ENCODE measurements at places on chromosomes 13 and 19.

- no peak for DNase-seq
Observed at GRCh38 chr13:49429121-49429520, 14.7 kb downstream of the CAB39L start.

- DNase-seq, result no peak
Observed at GRCh38 chr13:114071991-114072390, 60.4 kb downstream of the RASA3 start.

- peak; percentile 28 for DNase-seq
Observed at GRCh38 chr13:95185851-95186250, 115.4 kb downstream of the ABCC4 start.

- DNase-seq, result no peak
Observed at GRCh38 chr19:2324220-2324948, 4.0 kb downstream of the LSM7 start.

DNA sequence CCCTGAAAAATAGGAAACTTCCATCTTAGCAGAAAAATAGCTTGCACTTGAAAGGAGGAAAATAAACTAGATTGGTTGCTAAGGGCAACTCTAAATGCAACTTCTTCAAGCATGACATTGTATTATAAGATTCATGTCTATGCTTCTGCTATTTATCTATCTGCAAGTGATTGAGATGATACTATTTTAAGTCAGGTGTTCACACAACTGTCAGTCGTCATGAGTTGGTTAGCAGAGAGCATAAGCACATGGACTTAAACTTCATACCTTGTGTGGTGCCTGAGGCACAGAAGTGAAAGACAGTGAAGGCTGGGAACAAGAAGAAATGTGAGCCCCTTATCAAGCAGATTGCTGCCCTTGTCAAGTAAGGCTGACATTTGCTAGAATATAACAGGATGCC, 82.9 kb downstream of the SLITRK5 start:
- no peak for DNase-seq

DNA sequence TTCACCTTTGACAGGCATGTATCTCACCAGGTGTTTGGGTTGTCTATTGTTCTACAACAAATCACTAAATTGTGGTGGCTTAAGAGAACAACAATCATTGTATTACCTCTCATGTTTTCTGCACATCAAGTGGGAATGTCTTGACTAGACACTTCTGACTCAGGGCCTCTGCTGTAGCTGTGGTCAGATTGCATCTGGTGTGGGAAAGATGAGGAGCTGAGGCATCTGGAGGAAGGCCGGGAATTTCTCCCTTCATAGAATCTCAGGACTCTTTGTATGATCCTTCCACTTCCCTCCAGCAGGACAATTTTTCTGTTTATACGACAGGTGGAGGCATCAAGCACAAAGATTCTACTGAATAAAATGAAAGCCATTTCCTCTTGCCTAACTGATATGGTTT, 511.8 kb upstream of the NBEA start:
- no peak for DNase-seq

- no peak for DNase-seq
Observed at GRCh38 chr13:38908574-38908973, 82.1 kb downstream of the STOML3 start.

DNA sequence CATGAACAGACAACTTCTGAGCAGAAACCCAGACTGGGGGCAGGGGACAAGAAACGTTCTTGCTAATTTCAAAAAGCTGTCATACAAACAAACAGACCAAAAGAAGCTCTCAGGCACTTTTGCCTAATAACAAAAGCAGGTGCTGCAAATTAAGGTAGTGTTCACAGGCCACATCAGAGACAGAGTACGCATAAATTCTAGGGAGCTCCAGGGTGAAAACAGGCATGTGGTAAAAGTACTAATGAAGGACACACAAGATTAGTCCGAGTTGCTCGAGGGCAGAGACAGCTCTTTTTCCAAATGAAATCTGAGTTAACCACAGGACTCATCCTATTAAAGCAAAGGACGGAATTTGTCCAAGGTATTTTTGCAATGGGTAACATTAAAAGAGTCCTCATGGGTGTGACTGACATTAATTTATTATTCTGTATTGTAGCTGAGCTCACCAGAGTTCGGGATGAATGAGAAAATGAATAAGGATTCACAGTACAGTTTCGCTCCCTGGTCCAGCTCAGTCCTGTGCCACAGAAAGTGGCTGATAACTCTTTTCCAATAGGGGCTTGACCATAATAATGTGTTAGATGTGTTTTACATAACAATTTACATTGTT, 197.3 kb downstream of the LHFPL6 start:
- DNase-seq, result no peak

DNA sequence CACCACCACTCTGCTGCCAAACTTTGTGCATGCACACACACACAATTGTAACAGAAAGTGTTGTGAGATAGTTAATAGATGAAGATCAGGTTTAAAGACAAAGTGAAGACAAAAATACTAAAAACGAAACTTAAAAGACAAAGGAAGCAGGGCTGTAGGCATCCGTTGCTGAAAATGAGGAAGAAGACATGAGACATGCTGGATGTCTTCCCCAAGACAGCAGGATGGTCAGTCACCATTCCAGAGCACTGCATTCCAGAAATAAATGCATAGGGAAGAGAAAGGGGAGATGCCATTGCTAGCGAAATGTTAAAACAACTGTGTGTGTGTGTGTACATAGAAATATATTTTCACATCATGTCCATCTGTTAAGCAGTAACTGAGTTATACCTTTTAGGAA, 520.1 kb downstream of the SUCLA2 start:
- no peak for DNase-seq

DNA sequence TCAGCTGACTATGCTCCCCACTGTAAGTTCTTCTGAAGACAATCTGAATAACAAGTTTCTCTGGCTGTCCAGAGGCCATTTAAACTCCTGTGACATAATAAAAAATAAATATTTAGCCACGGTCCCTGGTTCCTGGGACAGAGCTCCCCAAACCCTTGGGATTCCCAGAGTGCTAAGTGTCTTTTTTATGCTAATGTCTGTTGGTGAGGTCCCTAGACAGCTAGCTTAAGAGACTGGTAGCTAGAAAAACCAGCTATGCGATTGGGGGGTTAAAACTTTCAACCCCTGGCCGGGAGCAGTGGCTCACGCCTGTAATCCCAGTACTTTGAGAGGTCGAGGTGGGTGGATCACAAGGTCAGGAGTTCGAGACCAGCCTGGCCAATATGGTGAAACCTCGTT, 5.9 kb downstream of the EPSTI1 start:
- DNase-seq, result no peak

GRCh38 chr19:3210347-3211017, 14.0 kb upstream of the CELF5 start:
- DNase-seq, result peak; percentile 56

- DNase-seq, result no peak
Observed at GRCh38 chr13:95924389-95924994, 128.7 kb downstream of the UGGT2 start.

DNA sequence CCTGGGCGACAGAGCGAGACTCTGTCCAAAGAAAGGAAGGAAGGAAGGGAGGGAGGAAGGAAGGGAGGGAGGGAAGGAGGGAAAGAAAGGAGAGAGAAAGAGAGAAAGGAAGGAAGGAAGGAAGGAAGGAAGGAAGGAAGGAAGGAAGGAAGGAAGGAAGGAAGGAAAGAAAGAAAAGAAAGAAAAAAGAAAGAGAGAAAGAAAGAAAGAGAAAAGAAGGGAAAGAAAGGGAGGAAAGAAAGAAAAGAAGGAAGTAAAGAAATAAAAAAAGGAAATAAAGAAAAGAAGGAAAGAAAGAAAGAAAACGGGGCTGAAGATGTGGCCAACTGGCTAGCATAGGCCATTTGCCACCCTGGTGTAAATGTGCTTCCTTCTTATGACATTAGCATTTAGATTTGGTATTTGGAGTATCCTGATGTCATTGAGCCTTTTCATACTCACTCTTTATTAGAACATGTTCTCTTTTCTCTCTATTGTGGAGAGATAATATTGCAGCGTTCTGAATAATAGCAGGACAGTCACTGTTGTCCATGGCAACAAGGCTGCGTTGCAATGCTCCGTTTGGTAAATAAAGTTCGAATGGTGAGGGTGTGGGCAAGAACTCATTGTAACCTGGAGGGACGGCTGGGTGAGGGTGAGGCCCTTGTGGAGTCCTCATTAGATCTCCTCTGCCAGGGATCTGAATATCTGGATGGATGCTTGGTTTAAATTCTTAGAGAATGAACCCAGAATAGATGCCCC, 173.9 kb upstream of the UBL3 start:
- no peak for DNase-seq

DNA sequence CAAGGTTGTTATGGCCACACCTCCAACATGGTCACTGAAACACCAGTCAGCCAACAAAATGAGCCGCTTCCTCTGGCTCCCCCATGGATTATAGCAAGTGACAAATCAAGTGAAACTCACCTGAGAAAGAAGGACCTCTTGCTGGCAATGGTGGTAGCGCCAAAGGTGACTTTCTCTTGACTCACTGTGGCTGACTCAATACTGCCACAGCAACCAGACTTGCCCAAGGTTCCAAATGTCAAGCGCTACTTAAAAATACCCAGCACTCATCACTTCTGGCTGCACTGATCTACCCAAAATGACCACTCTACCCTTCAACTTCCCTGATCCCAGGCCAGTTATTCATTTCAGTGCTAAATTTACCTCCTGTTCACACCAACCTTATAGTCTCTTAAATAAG, 495.5 kb downstream of the FOXO1 start:
- no peak for DNase-seq

DNA sequence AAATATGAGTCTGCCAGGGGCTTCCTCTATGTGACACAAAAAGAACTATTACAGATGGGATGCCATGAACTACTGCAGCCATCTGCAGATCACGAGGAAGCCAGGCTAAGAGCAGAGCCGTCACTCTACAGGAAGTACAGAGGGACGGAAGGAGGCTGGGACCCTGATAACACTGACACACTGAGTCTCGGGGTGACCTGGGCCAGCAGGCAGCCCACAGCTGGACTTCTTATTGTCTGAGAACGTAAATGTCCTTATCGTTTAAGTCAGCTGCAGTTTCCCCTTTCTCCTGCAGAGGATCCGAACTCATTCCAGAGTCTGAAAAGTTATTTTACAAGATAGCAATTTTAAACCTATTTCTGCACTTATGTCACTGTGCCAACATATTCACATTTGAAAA, 20.7 kb downstream of the PARP4 start:
- no peak for DNase-seq

DNA sequence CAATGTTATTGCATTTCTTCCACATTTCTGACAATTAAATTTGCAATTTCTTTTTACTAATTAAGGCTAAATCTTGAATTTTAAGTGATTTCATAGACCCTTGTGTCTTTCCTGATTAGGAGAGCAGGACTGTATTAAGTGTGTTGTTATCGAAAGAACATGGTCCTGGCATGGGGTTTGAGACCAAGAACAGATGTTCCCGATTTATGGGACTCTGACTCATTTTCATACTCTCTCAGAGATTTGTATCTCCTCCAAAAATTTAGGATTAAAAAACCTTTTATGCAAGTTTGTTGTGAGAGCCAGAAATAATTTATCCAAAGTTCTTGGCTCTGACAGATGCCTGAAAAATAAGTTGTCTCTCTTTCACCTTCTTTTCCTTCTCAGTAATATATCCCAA, 589.3 kb upstream of the ARGLU1 start:
- DNase-seq, result no peak

GRCh38 chr13:79528759-79529191, 47.8 kb downstream of the NDFIP2 start:
- DNase-seq, result no peak

- DNase-seq, result no peak
Observed at GRCh38 chr13:46595885-46596275, 42.9 kb downstream of the LRCH1 start.

DNA sequence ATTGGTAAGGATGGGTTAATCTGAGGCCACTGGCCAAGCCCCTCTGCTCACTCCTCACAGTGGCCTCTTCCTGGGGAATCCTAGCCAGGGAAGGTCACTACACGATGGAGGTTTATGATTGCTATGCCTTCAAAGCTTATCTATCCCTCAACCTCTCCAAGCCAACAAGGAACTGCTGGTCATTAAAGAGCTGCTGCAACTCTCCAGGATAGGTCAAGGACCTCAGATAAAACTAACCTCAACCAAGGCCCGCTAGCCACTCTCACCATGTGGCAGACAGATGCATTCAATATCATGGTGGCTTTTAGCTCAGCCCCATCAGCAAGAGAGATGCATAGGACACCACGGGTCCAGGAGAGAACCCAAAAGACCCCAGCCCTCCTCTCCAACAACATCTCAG, 71.6 kb downstream of the SERTM1 start:
- no peak for DNase-seq

- no peak for DNase-seq
Observed at GRCh38 chr19:49921871-49922795, 6.9 kb upstream of the ATF5 start.

- DNase-seq, result no peak
Observed at GRCh38 chr13:80486402-80486801, 145.5 kb upstream of the SPRY2 start.

DNA sequence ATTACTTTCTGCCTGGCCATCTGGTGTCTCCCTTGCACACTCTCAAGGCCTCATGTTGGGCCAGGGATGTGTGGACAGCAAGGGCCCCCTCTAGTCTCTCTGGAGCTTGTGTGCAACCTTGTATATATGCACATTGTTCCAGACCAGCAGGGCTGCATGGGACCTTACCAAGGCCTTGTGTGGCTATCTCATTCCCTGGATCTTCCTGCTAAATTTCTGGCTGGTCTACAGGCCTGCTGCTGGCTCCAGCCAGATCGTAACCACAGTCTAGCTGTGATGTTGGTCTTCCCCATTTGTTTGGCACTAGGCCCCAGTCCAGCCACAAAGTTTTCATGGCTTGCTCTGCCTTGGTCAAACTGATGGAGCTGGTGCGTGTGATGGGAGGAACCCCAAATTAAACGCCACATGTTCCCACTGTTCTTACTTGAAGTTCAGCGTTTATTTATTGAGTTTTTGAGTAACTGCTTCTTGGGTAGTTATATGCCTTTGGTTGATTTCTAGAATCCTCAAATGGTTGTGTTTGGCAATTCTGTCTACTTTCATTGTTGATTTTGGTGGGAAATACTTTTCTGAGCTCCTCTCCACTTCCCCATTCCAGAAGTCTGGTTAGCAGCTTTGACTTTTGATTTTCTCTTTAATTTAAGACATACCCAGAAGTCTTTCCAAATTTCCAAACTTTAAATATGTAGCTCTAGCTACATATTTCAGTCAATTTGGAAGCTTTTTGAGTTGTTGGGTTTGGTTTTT, 56.4 kb downstream of the SIPA1L3 start:
- no peak for DNase-seq

GRCh38 chr19:1813192-1814182, 1.4 kb upstream of the ATP8B3 start:
- no peak for DNase-seq

- no peak for DNase-seq
Observed at GRCh38 chr19:1859331-1859781, 4.0 kb downstream of the KLF16 start.

Data from stimulated activated CD4-positive, alpha-beta T cell treated with anti-CD3 and anti-CD28 coated beads, TNF-alpha, amount 100 ng/mL, for 4 hours (primary cell).